T47D (cell line): ENCODE measurements at places on chromosomes 7 and 10.

GRCh38 chr7:30163231-30163894, 28.6 kb downstream of the MTURN start:
- DNase-seq: no peak

DNA sequence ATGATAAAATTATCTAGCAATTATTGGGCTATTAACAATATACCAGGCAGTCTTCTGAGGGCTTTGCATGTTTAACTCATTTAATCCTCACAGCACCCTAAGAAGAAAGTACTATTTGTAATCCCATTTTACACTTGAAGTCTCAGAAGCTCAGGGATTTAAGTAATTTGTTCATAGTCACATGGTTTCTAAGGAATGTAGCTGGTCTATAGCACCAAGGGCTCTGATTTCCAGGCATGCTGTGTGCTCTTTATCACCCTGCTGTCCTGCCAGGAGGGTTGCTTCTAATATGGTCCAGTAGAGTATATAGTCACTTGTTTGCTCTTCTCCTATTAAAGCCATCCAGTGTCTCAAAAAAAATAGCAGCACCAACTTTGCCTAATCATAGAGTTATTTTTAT, 417.2 kb downstream of the PLXDC2 start:
- DNase-seq: no peak

GRCh38 chr7:15837306-15837950, 150.9 kb upstream of the MEOX2 start:
- DNase-seq: no peak

DNA sequence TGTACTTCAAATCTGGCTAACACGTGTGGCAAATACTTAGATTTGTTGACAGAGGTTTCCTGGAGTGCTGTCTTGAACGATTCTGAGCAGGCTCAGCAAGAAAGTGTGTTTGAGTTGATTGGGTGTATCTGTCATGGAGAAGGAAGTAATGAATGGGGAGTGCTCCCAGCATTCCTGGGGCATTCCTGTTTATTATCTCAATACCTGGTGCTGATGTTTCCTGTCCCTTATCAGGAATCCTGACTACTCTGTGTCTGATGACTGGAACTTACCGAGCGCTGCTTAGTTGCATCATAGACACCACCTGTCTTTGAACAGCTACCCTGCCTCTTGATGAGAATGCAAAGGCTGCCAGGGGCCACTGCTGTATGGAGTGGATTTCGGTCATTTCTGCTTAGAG, 41.0 kb upstream of the TMEM248 start:
- no peak for DNase-seq

- no peak for DNase-seq
These were observed 8.2 kb upstream of the PTTG1IP2 start for GRCh38 chr7:90461219-90461618.

DNA sequence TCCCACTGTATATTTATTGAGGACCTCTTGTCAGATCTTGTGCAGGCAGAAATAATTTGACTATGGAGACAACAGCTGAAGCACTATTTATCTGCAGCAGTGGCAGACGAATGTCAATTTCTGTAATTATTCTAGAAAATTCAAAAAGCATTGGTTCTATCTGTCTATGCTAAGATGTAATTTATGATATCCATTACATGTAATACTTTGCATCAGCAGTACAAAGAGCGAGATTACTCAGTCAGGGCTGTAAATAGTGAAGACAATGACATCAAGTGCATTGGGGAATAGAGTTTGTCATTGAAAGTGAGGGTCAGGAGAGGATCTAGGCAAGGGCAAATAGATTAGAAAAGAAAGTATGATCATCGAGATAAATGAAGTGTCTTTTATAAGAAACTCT, 508.2 kb downstream of the ZWINT start:
- no peak for DNase-seq
